ENCODE measurements at places on chromosomes 1 and 21. TPM values are rescaled to one million over a fixed set of nuclear protein-coding genes. Genes with fewer than 3 reads are reported as not detected.

Gene CELA2B
- not detected for total RNA-seq

DNA sequence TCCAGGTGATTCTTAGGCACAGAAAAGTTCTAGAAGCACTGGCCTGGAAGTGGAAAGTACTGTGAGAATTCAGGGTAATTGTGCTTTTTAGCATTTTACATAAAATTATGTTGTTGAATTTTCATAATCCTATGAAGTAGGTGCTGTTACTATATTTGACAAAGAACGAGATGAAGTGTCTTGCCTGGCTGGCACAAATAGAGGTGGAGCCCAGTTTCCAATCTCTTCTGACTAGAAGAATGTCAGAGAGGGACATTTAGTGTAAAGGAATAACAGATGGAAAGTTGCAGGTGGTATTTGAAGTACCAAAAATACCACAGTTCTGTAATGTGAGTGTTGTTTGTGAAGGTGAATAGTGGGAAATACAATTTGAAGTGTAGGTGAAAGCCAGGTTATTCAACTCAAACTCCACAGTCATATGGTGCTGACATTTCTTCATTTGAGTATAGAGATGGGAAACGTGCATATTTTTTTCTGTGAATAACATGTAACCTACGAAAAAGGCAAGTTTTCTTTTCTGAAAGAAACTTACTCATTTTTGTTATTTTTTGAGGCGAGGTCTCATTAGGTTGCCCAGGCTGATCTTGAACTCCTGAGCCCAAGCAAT is 3.5 kb upstream of the TMCO2 start:
- no peak for DNase-seq

DNA sequence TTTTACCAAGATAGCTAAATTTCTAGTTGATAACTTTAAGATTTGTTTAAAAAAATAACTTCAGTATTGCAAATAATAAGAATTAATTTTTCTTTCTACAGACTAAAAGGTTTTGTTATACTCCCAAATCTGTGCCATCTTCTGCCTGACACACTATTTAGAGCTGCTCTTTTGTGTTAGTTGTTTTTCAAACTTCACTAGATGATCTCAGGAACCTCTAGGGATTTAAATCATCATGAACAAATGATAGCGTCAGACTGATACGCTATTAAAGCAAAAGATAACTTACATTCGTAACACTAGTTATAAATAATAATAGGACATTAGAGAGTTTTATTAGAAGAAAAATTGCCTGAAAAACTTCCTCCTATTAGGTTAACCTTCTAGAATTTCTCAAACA is 243.1 kb upstream of the CXADR start:
- DNase-seq, result no peak

- no peak for DNase-seq
Measured at GRCh38 chr1:82400521-82400920, 599.8 kb downstream of the ADGRL2 start.

DNA sequence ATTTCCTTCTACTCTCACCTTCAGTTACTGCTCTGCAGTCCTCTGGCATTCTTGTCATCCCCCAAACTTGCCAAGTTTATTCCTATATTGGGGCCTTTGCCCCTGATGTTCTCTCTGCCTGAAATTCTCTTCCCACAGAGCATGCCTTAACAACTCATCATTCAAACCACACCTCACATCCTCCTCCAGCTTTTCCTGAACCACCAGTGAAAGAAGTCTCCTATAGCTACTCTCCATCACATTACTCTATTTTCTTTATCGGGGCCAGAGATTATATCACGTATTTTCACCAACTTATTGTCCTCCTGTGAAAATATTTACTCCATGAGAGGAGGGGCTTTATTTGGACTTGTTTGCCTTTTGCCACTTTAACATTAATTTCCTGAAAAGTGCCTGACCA is 32.1 kb downstream of the EXTL2 start:
- no peak for DNase-seq

DNA sequence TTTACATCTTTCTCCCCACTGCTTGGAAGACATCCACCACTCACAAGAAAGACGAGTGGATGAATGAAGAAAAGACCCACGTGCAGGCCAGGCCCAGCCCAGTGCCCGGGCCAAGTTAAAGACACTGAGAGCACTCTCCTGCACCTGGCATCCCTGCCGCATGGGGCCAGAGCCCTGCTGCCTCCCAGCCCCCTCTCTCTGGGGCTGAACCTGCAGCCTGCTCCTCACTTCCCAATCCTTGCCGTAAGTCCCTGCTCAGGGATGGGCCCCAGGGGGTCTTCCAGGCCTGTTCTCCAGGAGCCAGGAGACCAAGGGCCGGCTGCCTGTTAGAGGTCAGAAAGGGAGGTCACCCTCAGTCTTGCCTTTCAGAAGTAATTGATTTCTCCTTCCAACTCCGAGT is 168.5 kb upstream of the ZC3H12A start:
- no peak for DNase-seq

GRCh38 chr1:153658400-153659174 is at the start of gene SNAPIN:
TSS of gene SNAPIN (plus strand) at chr1:153658703. CDS start at chr1:153658744, 41 bp downstream.
- DNase-seq, result peak; percentile 97

DNA sequence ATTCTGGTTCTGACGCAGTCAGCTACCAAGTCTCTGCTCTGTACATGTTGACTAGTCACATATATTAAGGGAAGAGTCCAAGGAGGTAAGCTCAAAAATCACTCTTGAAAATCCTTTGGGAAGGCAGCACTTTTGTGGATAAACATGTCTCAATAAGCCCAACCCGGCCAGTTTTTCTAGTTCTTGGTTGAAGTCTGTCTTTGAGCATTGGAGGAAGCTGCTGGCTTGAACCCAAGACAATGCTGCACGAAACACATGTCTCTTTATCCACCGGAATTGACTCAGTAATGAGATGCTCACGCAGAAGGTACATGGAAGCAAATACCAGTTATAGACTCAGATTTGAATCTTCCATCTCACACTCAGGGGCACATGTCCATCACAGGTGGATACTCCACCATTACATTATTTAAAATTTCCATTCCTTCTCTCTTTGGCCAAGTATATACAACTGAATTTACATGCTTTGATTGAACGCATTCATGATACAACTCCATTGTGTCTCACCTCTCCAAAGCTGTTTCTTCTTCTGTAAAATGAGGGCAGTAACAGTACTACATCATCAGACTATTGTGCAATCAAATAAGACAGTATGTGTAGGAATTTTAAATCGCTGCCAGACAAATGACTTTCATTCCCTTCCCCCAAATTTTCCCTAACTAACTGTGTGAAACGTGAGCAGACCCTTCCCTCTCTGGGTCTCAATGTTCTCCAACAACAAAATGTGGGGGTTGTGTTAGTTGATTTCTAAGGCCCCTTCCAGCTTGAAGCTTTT is 9.6 kb upstream of the GUCA2A start:
- DNase-seq, result peak; percentile 63

DNA sequence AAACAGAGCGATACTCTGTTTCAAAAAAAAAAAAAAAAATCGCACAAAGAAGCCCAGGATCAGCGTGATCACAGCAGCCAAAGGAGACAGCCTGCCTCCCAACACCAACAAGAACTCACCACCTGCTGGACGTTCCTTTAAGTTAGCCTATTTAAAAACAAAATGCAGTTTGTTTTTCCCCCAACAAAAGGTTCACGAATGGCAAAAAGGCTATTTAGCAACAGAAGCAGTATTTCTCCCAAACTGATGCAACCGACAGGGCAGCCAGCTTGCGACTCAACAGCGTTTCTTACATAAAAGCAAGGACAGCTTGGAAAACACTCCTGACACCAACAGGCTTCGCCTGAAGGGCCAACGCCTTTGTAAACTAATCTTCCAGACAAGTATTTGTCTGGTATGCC is 6.8 kb downstream of the SSU72 start:
- DNase-seq, result no peak

- DNase-seq, result no peak
Measured at GRCh38 chr1:92367496-92367895, 68.6 kb downstream of the RPAP2 start.

Gene SPRR1A
- not detected for total RNA-seq

Gene MIXL1
- not detected for total RNA-seq

Gene MSH4
- not detected for total RNA-seq

DNA sequence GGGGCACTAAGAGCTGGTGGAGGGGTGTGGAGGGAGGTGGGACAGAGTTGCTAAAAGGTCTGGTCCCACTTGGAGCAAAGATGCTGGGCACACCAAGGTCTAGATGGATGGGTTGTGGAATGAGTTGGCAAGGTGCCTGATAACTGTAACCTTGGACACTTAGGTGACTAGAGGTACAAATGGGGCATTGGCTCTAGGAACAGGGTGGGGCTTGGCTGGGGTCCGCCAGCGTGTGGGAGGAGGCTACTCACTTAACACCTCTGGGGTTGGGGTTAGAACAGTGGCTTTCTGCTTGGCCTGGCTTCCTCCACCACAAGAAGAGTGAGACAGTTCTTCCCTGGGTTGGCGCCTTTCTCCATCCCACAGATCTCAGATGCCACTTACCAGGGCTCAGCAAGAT is 17.2 kb downstream of the KCNA2 start:
- DNase-seq, result no peak

- no peak for DNase-seq
Measured at GRCh38 chr1:82466891-82467290, 666.2 kb downstream of the ADGRL2 start.

Gene TENT5C
- 13.4 TPM for total RNA-seq

- DNase-seq, result peak; percentile 4
Measured at GRCh38 chr1:54837002-54837853, 36.1 kb upstream of the TTC22 start.

Gene U2AF1
- total RNA-seq, result 16.1 TPM

- no peak for DNase-seq
Measured at GRCh38 chr1:228208831-228209551, 1.1 kb downstream of the OBSCN start.

DNA sequence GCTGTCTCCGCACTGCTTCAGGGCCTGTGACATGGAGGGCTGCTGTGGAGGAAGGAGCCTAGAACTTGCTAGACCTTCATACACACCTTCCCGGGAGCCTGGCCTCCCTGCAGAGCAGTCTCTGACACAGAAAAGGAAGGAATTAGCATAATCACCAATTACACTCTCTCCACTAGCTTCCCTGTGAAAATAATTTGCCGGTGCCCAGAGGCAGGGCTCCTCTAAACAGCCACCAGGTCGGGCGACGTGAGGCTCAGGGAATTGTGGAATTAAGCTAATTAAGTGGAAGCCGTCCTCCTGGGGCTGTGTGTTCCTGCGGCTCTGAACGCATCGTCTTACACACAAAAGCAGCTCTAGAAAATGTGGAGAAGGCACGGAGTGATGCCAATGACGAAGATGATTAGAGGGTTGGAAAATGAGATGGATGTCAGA is 82.6 kb downstream of the NENF start:
- peak; percentile 46 for DNase-seq

Gene LGALS8
- 78.8 TPM for total RNA-seq

Gene TBX15
- total RNA-seq, result 0.37 TPM

GRCh38 chr1:211605034-211605433 is 26.1 kb upstream of the SLC30A1 start:
- DNase-seq, result no peak

Gene UMODL1
- not detected for total RNA-seq

GRCh38 chr1:98849969-98850636 is 154.6 kb downstream of the PLPPR5 start:
- no peak for DNase-seq

- no peak for DNase-seq
Measured at GRCh38 chr1:6950001-6950765, 164.9 kb downstream of the CAMTA1 start.

Gene KRTAP19-1
- total RNA-seq, result not detected

Data from stomach (tissue), 19 donors.